ENCODE measurements at places on chromosomes 16 and 17. TPM values are rescaled to one million over a fixed set of nuclear protein-coding genes. Genes with fewer than 3 reads are reported as not detected.

DNA sequence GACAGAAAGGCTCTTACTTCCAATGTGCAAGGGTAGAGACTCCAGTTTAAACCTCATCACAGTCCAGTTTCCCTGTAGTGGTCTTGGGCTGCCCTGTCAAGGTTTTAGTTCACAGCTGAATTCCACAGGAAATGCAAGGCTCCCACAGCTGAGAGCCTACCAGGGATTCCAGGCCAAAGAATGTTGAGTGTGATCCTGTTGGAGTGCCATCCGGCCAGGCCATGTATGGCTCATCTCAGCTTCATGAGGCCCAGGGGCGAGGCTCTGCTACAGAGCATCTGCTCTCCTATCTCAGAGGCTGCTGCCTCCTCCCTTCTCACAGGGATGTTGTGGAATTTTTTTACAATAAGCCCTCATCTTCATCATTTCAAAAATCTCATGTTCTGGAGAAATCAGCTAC, 239.8 kb upstream of the CCL2 start:
- H3K27me3 ChIP-seq = no peaks in the 10 kb centered on the region
- H3K4me1 ChIP-seq = no peaks in the 10 kb centered on the region
- H3K27ac ChIP-seq = no peak overlapping the region

The SPSB3 gene
- total RNA-seq = 33.6 TPM

DNA sequence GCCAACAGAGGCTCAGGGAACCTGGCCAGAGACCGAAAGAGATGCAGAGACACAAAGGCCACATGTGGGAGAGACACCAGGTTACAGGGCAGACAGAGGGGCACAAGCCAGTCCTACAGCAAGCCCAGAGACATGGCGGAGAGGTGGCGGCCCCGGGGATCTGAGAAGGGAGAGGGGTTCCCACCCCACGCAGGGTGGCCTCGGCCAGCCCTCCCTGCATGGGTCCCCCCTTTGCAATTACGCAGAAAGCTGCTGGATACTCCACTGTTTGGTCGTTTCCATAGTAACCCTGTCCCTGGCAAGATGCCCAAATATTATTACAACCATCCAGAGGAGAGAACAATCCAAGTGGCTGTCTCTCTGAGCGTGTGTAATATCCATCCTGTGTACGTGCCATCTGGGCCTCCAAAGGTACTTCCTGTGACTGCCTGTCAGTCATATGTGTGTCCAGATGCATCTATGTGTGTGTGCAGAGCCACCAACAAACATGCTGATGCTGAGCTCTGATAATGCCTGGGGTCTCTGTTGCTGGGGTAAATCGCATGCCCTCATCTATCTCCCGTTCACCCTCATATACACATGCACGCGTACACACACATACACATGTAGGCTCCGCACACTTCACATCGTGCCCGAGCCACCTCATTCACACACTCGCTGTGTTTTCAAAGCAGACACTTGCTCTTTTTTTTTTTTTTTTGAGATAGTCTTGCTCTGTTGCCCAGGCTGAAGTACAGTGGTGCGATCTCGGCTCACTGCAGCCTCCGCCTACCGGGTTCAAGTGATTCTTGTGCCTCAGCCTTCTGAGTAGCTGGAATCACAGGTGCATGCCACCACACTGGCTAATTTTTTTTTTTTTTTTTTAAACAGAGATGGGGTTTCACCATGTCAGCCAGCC, 5.5 kb downstream of the PCGF2 start:
- peaks cover 6% of the 10 kb centered on the region for H3K36me3 ChIP-seq
- peak; percentile 46 for DNase-seq
- H3K27me3 ChIP-seq = no peaks in the 10 kb centered on the region

GRCh38 chr17:3762922-3763776, 37.8 kb downstream of the ITGAE start:
- no peak for DNase-seq
- no peak overlapping the region for H3K27ac ChIP-seq
- H3K4me3 ChIP-seq = no peak overlapping the region
- no peaks in the 10 kb centered on the region for H3K27me3 ChIP-seq
- no peaks in the 10 kb centered on the region for H3K36me3 ChIP-seq
- H3K4me1 ChIP-seq = no peaks in the 10 kb centered on the region

DNA sequence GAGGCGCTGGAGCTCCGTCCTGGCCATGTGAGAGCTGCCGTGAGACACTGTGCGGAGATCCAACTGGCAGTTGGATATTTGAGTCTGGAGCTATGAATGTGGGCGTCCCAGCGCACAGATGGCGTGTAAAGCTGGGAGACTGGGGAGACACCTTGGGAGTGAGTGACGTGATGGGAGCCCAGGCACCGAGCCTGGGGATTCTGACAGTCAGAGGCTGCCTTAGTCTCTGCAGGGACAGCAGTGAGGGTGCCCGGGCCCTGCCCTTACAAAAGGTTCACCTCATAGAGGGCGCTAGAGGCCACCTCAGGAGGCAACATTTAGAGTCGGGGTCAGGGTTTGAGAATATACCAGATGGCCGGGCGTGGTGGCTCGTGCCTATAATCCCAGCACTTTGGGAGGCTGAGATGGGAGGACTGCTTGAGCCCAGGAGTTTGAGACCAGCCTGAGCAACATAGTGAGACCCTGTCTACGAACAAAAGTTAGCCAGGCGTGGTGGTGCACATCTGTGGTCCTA, 194.1 kb upstream of the GSE1 start:
- no peak overlapping the region for H3K4me3 ChIP-seq
- H3K36me3 ChIP-seq = no peaks in the 10 kb centered on the region
- H3K27me3 ChIP-seq = no peaks in the 10 kb centered on the region
- peak; percentile 38 for DNase-seq
- no peaks in the 10 kb centered on the region for H3K4me1 ChIP-seq

DNA sequence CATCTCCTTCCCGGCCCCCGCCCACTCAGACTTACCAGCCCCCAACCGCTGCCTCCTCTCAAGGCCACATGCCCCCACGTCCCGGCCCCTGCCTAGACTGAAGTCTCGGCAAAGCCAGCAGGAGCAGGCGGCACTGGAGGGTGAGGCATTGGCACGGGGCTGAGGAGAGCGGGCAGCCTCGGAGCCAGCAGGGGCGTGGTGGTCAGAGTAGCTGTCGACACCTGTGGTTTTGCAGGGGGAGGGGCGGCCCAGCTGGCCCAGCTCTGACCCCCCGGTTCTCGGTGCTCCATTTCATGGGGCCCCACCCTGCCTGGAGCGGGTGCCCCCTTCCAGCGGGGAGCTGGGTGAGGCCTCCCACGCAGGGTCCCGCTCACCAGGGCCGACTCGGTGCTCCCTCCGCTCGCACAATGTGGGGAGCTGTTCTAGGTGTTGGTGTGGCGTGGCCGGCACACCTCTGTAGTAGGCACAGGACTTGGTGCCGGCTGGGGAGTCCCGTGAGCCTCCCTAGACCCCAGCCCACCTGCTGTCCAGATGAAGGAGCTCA, 4.7 kb downstream of the CDH15 start:
- no peaks in the 10 kb centered on the region for H3K27me3 ChIP-seq
- H3K27ac ChIP-seq = no peak overlapping the region
- H3K36me3 ChIP-seq = no peaks in the 10 kb centered on the region
- no peak overlapping the region for H3K4me3 ChIP-seq

GRCh38 chr17:62405451-62405850, 18.2 kb upstream of the METTL2A start:
- DNase-seq = no peak
- H3K4me1 ChIP-seq = no peaks in the 10 kb centered on the region
- no peaks in the 10 kb centered on the region for H3K27me3 ChIP-seq
- H3K36me3 ChIP-seq = no peaks in the 10 kb centered on the region
- H3K4me3 ChIP-seq = no peak overlapping the region
- H3K27ac ChIP-seq = no peak overlapping the region

DNA sequence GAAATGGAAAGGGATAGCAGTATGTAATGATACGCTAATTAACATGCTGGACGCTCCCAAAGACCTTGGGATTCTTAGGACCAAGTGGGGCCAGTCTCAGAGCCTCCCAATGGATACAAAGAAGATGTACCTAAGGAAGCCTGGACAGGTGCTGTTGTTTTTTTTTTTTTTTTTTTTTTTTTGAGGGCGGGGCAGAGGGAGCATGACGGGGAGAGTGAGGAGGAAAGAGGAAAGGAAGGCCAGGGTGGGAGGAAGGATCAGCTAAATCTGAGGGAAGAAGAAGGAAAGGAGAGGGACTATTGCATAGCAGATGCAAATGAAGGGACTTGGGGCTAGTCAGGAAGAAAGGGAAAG, 2.5 kb downstream of the VAMP2 start:
- no peak overlapping the region for H3K4me3 ChIP-seq
- no peaks in the 10 kb centered on the region for H3K36me3 ChIP-seq
- H3K27me3 ChIP-seq = no peaks in the 10 kb centered on the region
- H3K4me1 ChIP-seq = no peaks in the 10 kb centered on the region
- DNase-seq = no peak

DNA sequence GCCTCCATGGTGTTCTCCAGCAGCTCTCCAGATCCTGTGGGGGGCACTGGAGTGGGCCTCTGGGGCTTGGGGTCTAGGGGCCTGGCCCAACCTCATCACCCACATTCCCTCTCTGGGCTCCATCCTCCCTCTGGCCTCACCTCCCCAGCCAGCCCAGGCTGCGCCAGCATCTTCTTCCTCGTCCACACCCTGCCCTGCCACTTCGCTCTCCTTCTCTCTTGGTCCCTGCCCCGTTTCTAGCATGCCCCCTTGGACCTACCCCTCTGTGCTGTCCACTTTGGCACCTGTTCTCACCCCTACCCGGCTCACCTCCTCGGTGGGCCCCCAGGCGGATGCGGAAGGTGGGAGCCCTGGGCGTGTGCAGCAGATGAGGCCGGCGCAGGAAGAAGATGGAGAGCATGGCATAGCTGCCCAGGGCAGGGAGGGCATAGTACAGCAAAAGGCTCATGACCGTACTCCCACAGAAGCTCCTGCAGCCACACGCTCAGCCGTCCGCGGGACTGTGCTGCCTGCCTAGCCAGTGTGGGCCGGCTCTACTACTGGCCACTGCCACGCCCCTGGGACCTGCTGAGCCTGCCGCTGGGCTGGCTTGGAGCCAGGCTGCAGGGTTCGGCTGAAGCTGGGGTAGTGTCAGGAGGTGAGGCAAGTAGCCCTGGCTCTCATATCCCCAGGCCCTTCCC, at the start of gene GDPD3:
TSS of gene GDPD3 (minus strand) at position 507 of the 680 bp plus-strand sequence. CDS start at position 448, 59 bp downstream.
- no peak within 1 kb of the TSS for H3K27ac ChIP-seq
- peaks cover 4% of the 10 kb centered on the region for H3K36me3 ChIP-seq
- no peaks in the 10 kb centered on the region for H3K4me1 ChIP-seq
- no peak within 1 kb of the TSS for H3K4me3 ChIP-seq
- no peak for DNase-seq

DNA sequence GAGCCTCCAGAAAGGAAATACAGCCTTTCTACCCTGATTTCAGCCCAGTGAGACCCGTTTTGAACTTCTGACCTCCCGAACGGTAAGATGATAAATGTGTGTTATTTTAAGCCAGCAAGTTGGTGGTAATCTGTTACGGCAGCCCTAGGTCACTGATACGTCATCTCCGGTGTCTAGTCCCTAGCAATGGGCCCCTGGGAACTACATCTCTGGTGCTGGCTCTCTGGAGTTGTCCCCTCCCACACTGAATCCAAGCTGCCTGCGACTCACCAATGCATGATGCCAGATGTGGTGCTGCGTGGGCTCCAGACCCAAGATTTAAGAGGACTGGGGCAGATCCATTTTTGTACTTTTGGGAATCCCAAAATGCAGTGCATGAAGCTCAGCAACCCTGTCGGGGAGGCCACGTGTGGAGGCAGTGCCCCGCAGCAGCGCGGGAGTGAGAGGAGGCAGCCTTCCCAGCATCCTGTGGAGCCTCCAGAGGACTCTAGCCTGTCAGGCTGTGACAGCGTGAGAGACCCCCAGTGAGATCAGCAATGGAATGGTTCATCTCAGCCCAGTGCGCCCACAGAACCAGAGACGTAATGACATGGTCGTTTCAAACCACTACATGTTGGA, 43.6 kb upstream of the USP7 start:
- no peak overlapping the region for H3K27ac ChIP-seq
- H3K36me3 ChIP-seq = no peaks in the 10 kb centered on the region
- H3K27me3 ChIP-seq = no peaks in the 10 kb centered on the region
- no peak overlapping the region for H3K4me3 ChIP-seq
- DNase-seq = no peak

The IL21R gene
- 3.8 TPM for total RNA-seq

The HIC1 gene
- 27.2 TPM for total RNA-seq

DNA sequence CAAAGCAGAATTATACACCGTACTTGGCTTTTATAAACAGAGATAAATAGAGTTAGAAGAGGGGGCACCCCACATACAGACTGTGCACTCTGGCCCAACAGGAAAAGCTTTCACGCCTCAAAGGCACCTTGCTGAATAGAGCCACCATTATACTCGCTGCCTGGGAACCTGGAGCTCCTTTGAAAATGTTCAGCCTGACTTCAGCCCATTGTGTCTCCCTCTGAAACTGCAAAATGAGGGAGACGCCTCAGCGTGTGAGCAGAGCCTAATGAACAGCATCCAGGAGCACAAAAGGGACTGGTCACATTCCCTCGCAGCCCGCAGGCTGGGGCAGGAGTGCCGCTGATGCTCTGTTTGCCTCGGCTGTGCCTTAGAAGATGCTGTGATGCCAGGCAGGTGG, 46.3 kb downstream of the ABCC12 start:
- H3K4me1 ChIP-seq = no peaks in the 10 kb centered on the region
- H3K4me3 ChIP-seq = no peak overlapping the region
- no peaks in the 10 kb centered on the region for H3K36me3 ChIP-seq
- DNase-seq = no peak

The PABPN1L gene
- not detected for total RNA-seq

- H3K4me3 ChIP-seq = no peak overlapping the region
- H3K4me1 ChIP-seq = no peaks in the 10 kb centered on the region
- H3K27ac ChIP-seq = no peak overlapping the region
- DNase-seq = no peak
- no peaks in the 10 kb centered on the region for H3K27me3 ChIP-seq
Observed at GRCh38 chr17:54063639-54064038, 240.9 kb downstream of the KIF2B start.

- H3K4me3 ChIP-seq = no peak overlapping the region
- H3K4me1 ChIP-seq = no peaks in the 10 kb centered on the region
- no peak overlapping the region for H3K27ac ChIP-seq
- DNase-seq = peak; percentile 30
- H3K36me3 ChIP-seq = no peaks in the 10 kb centered on the region
Observed at GRCh38 chr17:57670769-57671569, 74.1 kb downstream of the CCDC182 start.

The PERCC1 gene
- not detected for total RNA-seq

The NPIPA2 gene
- 7.3 TPM for total RNA-seq

The RND2 gene
- total RNA-seq = 1.1 TPM

The ADAD2 gene
- total RNA-seq = not detected

The CCL17 gene
- total RNA-seq = 0.94 TPM

GRCh38 chr16:24125214-24125613, 130.9 kb upstream of the CACNG3 start:
- H3K36me3 ChIP-seq = no peaks in the 10 kb centered on the region
- DNase-seq = no peak
- no peaks in the 10 kb centered on the region for H3K27me3 ChIP-seq

DNA sequence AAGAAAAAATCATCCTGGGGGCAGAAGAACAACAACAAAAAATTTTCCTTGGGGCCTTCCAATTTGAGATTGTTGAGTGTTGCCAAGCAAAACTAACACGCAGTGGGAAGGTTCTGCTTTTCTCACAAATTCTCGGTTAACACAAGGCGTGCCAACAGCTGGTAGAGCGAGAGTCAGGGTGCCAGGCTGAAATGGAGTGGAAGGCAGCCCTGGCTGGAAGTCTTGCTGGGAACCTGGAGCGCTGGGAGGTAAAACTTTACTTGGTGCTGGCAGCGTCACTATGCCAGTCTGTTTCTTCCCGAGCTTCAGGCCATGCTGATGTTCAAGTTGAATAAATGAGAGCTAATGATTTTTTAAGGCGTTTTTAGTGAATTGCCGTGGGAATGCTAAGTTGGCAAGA, 189.4 kb downstream of the WWOX start:
- peak; percentile 57 for DNase-seq
- no peaks in the 10 kb centered on the region for H3K36me3 ChIP-seq
- H3K27ac ChIP-seq = no peak overlapping the region
- no peaks in the 10 kb centered on the region for H3K27me3 ChIP-seq
- H3K4me3 ChIP-seq = no peak overlapping the region
- H3K4me1 ChIP-seq = no peaks in the 10 kb centered on the region
